ENCODE measurements at places on chromosomes 13 and 19.

- no peak for DNase-seq
Measured at GRCh38 chr13:59464926-59465325, 698.8 kb downstream of the DIAPH3 start.

DNA sequence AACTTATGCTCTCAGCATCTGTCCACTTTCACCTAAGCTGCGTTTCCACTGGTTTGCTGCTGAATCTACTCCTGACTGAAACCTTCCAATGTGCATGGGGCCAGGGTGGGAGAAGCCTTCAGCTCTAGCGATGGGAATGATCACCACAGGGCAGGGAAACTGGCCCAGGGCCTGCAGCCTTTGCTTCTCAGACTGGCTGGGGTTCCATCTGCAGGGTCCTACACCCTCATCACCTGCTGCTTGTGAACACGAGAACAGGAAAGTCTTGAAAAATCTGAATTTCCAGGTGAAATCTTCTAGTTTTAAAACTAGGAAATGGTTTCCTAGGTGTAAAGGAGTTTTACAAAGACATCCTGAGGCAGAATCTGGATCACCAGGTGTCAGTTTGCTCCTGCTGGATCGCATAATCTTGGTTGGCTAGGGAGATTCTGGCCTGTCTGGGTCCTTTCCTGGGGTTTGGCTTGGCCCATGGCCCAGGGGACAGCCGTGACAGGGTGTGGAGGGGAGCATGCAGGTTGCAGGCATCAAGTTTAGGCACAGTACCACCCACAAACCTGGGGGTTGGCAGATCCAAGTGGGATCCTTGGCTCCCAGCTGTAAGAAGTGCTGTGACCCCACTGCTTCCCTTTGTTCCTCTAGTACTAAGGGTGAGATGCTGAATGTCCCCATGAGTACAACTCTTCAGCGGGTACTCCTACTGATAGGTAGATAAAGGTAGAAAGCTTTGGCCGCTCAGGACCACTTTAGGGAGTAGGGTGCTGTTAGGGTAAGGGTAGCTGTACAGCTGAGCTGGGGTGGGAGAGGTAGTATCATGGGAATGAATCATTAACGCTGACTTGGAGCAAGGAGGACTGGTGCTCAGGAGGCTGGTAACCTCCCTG lies 1.8 kb upstream of the UBE2M start:
- DNase-seq: no peak

GRCh38 chr13:59700281-59700680 lies 463.4 kb downstream of the DIAPH3 start:
- no peak for DNase-seq

DNA sequence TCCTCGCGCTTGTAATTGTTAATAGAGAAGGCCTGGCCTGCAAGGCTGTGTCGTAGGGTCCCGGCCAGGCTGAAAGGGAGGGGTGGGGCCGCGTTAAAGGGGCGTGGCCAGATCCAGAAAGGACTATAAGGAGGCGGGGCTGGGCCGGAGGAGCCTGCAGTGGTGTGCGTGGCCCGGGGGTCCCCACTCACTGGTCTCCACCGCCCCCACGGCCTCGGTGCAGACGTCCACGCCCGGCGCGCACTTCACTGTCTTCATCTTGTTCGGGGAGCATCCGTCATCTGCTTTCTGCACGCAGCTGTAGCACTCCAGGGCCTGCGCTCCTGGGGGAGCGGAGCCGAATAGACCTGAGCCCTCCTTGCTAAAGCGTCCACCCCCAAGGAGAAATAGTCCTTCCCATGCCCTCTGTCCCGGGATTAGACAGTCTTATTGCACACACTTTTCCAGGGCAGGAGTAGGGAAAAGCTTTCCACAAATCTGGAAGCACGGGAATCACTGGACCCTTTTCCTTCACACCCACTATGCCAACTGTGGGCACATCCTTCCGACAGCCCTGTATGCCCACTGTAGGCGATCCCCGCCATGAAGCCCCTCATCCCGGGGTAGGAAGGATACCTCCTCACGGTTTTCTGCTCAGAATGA lies 1.2 kb downstream of the LYPD3 start:
- no peak for DNase-seq

GRCh38 chr19:4060621-4061177 lies 6.0 kb downstream of the ZBTB7A start:
- DNase-seq: no peak

- DNase-seq: no peak
Measured at GRCh38 chr19:51029718-51030117, 3.3 kb upstream of the KLK11 start.

- DNase-seq: peak; percentile 9
Measured at GRCh38 chr13:107144432-107144831, 576.5 kb upstream of the ARGLU1 start.

- no peak for DNase-seq
Measured at GRCh38 chr19:41083516-41083915, 4.7 kb upstream of the CYP2A13 start.
